CD8-positive, alpha-beta T cell (primary cell): ENCODE measurements at places on chromosomes 6 and 20.
A peak's percentile ranks its signal among the peaks of the same experiment; 100 is the strongest.

DNA sequence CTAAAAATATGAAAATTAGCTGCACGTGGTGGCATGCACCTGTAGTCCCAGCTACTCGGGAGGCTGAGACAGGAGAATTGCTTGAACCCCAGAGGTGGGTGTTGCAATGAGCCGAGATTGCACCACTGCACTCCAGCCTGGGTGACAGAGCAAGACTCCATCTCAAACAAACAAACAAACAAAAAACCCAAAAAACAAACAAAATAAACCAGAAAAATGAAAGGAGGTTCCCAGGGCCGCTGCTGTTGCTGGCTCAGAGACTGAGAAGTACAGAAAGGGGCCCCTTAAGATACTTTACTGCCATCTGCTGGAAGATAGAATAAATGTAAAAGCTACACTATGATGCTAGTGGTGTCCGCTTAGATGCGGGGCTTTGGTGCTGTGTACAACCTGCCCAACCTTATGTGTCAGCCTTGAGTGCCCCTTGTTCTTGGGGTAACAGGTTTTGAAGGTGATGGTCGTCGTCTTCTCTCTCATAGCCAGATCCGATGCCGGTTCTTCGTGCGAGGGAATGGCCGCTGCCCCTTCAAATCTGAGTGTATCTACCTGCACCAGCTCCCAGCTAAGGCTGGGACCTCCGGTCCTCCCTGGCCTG, 2.8 kb upstream of the FANCE start:
- peak; percentile 72 for DNase-seq

- no peak for DNase-seq
Measured at GRCh38 chr20:19427480-19427879, 215.0 kb downstream of the SLC24A3 start.

- DNase-seq = no peak
Measured at GRCh38 chr6:124029567-124029966, 225.9 kb downstream of the NKAIN2 start.

DNA sequence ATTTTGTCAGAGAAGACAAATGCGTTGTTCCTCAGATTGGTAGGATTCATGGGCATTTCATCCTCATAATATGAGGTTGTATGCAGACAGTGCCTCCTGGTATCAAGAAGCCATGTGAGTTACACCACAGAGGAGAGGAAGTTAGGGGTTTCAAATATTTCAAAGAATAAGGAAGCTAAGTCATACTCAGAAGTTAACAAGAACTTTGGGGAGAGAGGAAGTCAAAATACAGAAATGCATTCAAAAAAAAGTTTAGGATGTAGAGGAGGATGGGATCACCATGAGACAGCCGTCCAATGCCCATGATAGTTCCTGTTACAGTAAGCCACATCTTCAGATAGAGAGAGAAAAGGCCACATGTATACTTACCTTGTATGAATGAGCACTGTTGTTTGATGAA, 22.3 kb downstream of the HLA-DOB start:
- no peak for DNase-seq

- DNase-seq = peak; percentile 91
Measured at GRCh38 chr6:159106627-159107241, 61.9 kb upstream of the TAGAP start.

GRCh38 chr6:154448448-154449096, 61.9 kb downstream of the CNKSR3 start:
- no peak for DNase-seq

DNA sequence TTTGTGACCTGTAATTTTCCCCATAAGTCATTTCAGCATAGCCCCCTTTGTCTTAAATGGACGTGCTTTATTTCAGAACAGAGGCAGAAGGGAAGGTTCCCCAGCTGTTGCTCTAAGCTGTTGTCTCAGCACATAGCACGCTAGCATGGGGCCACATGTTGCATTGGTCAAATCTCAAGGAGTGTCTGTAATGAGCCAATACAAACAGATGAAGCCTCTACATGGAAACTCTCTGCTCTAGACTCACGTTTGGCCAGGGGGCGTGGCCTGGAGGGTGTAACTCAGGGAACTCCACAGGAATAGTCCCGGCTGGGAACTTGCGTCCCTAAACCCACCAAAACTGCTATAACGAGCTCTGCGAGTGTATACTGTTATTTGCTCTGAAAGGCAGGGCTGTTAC, 35.2 kb upstream of the SLC22A2 start:
- no peak for DNase-seq

GRCh38 chr6:44292661-44293365, 20.3 kb downstream of the AARS2 start:
- DNase-seq = no peak

- DNase-seq = no peak
Measured at GRCh38 chr6:166708460-166708859, 81.4 kb upstream of the RPS6KA2 start.

DNA sequence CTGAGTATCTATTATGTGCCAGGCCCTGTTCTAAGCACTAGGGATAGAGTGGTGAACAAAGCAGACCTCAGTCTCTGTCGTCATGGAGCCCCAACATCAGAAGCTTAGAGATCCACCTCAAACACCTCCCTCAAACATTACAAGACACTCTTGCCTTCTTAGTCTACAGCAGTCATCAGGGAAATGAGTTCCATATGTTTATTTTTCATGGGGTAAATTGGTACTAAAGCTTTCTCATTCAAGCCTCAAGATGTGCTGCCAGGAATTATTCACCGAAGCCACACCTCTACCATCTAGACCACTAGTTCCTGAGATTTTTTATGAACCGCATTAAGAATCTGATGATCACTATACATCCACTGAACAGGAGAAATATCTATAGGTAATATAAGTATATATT, 59.0 kb upstream of the TFB1M start:
- DNase-seq = no peak

GRCh38 chr20:20782231-20782630, 69.8 kb upstream of the RALGAPA2 start:
- DNase-seq = no peak

- no peak for DNase-seq
Measured at GRCh38 chr6:11974089-11974488, 38.0 kb upstream of the HIVEP1 start.

DNA sequence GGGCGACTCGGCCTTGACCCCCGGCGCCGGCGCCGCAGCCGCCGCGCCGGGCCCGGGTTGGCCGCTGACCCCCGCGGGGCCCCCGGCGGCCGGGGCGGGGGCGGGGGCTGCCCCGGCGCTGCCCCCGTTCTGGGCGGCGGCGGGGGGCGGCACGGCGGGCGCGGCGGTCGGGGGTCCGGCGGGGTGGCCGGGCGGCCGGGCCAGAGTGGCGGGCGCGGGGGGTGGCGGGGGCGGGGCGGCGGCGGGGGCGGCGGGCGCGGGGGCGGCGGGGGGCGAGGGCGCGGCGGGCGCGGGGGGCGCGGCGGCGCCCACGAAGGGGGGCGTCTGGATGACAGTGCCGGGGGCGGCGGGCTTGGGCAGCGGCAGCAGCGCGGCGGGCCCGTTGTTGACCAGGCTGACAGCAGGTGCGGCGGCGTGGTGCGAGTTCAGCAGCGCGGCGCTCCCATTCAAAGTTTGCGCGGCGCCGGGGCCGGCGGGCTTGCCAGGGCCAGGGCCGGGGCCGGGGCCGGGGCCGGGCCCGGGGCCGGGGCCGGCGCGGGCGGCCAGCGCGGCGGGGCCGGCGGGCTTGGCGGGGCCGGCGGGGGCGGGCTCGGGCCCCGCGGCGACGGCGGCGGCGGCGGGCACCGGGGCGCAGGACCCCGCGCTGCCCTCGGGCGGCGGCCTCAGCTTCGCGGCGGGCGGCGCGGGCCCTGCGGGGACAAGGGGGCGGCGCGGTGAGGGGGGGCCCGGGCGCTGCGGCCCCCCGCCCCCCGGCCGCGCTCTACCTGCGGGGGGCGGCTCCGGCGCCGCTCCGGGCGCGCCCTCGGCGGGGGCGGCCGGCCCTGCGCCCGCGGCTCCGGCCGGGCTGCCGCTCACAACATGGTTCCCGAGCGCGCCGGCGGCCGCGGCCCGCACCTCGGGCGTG, 659 bp downstream of the TAF4 start:
- peak; percentile 32 for DNase-seq

- no peak for DNase-seq
Measured at GRCh38 chr6:148769304-148769968, 22.6 kb downstream of the UST start.
